ENCODE measurements at places on chromosomes 4 and X.

- no peak for DNase-seq
These were observed 12.8 kb upstream of the BOD1L1 start for GRCh38 chr4:13640149-13640940.

GRCh38 chr4:85826060-85826678 is 351.2 kb downstream of the ARHGAP24 start:
- no peak for DNase-seq

DNA sequence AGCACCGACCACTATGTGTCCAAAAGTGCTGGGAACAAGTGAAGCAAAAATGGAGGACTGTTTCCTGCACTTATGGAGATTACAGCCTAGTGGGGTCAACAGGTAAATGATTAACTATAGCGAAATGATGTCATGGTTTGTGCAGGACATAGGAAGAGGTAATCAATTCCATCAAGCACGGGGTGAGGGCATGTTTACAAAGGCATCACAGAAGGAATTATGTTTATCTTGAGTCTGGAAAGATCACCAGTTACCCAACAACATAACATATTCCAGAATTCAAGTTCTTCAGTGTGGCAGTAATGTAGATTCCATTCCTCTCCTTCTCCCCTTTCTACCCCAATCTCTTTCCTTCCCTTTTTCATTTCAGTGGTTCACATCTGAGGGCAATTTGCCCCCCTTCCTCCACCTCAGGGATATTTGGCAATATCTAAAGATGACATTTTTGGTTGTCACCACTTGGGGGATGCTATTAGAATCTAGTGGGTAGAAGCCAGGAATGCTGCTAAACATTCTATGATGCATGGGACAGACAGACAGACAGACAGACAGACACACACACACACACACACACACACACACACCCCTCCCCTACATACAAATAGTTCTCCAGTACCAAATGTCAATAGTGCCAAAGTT is 24.1 kb downstream of the FAM47E start:
- no peak for DNase-seq

DNA sequence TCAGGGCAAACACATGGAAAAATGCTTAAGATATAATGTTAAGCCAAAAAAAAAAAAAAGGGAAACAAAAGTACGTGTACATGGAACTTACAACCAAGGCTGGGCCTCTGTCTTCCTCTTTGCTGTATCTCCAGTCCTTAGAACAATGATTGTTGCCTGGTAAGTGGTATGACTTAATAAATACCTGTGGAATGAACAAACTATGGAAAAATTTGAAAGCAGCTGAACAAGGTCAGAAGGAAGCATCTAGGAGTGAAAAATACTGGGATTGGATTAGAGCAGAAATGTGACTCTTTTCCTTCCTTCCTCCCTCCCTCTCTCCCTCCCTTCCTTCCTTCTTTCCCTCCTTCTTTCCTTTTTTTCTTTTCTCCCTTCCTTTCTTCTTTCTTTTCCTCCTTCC is 54.2 kb upstream of the SMIM10 start:
- peak; percentile 15 for DNase-seq

DNA sequence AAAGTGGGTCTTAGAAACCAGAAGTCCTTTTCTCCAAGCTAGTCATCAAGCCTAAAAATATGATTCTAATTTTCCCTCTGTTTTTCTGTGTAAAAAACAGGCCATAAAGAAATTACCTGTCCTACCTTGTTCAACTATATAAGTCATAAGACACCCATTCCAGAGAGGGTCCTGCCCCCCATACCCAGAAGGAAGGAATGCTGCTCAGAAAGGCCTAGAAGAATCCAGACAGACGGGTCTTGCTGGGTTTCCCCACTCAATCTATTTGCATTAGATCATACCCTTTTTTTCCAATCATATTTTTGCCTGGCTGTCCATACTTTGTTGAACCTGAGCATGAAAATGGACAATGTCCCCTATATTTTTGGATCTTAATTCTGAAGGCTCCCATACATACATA is 16.3 kb upstream of the XAGE2 start:
- DNase-seq, result no peak

DNA sequence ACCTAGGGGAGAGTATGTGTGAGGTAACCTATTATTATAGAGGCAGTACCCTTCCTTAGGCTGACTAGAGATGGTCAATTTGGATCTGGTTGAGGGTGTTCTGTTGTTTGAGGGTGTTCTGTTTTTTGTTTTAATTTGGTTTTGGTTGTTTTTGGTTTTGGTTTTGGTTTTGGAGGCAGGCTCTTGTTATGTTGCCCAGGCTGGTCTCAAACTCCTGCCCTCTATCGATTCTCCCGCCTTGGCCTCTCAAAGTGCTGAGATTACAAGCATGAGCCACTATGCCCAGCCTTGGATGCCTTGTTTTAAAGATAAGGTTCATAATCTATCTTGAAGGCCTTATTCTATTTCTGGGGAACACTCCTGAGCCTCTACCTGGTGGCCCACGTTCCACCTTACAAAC is 912 bp downstream of the CXorf65 start:
- DNase-seq, result no peak

DNA sequence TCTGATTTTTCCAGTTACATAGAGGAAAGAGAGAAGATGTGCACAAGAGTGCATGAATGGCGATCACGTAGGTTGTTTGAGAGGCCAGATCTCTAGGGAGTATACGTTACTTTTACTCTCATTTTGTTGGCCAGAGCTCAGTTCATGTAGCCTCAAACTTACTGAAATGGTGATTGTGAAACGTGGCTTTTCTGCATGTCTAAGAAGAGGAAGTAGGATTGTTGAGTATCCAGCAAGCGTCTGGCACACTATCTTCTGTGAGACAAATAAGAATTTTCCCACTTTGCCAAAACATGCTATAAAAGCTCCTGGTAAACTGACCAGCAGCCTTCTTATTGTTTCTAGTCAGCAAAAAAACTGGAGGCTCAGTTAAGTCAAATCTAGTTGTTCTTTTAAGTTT is 264.5 kb upstream of the EMCN start:
- DNase-seq, result no peak

GRCh38 chr4:79426989-79427388 is 19.0 kb upstream of the GK2 start:
- no peak for DNase-seq

DNA sequence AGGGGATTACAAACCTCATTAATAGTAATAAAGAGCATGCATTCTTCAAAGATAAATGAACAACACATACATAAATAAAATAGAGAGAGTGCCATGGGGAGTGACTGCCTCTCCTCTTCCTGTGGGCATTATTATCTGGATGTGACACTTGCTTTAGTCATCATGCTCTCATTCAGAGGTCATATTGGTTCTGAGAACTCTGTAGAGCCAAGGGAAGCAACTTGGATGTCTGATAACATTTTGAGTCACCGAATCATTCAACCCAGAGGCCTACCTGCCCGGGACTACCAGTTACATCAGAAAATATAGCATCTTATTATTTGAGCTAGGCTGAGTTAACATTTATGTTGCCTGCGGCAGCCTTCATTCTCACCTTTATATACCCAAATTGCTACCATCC is 489.5 kb downstream of the STIM2 start:
- no peak for DNase-seq

DNA sequence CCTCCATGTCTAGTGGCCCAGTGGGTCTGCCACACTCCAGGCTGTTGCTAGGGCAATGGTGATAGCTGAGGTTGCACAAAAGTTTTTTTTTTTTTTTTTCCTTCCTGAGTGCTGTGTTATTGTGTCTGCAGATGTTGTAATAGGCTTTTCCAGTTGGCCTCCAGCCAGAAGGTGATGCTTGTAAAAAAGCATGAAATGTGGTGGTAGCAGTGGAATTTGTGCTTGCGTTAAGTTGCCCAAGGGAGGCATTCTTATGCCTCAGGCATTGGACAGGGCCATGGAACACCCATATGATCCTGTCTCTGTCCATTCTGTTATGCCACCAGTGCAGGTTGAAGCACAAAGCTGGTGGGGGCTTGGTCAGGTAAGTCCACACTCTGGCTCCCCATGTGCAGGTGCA is 660.5 kb upstream of the SPANXN1 start:
- no peak for DNase-seq

DNA sequence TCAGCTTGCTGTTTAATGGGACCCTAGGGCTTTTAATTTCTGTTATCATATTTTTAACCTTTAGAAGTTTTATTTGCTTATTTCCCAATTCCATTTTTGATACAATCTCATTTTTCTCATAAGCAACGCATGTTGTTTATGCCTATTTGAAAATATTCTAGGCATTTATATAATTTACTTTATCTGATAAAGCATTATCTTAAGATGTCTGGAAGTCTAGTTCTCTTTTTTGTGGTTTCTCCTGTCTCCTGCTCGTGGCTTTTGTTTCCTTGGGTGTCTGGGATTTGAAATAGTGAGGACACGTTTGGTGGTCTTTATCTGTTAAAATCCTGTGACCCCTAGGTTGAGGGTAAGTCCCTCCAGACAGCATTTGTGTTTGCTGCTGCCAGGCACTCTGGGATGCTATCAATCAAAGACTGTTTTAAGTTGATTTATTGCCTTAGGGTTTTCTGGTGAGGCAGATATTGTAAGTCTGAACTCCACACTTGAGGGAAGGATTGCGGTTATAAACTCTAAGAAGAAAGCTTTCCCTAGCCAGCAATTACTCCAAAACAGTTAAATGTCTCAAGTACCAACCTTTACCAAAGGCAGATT is 208.0 kb downstream of the PRDM5 start:
- no peak for DNase-seq

GRCh38 chr4:137156807-137157206 is 375.5 kb downstream of the PCDH18 start:
- DNase-seq, result no peak

GRCh38 chrX:113726009-113726408 is 857.9 kb upstream of the HTR2C start:
- DNase-seq, result no peak

DNA sequence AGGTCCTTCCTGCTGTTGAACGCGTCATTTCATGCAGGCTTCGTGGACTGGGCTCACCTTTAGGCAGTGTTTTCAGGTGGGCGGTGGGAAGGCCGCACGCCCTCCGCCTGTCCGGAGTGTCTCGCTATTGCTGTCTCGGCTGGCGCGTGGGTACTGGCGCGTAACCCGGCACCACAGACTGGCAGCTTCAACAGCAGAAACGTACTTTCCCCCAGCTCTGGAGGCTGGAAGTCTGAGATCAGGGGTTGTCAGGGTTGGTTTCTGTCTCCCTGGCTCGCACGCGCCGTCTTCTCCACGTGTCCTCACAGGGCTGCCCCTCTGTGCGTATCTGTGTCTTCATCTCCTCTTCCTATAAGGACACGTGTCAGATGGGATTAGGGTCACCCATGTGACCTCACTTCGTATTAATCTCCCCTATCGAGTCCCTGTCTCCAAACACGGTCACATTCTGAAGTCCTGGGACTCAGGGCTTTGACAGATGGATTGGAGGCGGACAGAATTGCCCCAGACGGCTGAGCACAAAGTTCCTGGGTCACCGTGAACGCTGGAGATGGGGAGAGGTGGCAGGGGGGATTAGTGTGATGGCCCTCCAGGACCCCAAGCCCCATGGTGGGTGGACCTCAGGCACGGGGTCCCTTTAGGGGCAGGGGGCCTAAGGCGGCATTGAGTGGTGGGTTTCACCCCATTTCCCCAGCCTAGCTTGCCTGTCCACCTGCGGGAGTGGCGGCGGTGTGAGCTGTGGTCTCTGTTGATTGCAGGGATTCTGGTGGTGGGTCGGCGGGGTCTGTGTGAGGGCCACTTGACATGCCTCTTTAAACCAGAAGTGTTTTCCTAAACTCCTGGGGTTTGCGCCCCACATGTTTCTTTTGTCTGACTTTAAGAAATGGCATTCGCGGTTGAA is 83.4 kb upstream of the LRPAP1 start:
- no peak for DNase-seq

DNA sequence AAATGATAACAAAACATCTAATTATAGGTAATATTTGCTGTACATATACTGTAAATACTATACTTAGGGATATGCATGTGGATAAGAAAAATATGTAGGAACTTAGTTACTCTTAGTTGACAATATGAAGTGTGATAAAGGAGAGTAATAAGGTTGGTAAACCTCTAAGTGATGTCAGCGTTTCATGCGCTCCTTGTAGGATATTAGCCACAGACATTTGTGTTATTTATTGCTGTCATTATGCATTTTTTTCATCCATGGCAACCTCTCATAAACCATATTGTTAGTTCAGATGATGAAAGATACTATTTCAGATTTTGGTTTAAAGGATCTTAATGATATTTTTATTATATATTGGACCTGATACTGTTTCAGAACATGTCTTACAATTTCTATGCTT is 298.1 kb upstream of the PITX2 start:
- DNase-seq, result no peak

DNA sequence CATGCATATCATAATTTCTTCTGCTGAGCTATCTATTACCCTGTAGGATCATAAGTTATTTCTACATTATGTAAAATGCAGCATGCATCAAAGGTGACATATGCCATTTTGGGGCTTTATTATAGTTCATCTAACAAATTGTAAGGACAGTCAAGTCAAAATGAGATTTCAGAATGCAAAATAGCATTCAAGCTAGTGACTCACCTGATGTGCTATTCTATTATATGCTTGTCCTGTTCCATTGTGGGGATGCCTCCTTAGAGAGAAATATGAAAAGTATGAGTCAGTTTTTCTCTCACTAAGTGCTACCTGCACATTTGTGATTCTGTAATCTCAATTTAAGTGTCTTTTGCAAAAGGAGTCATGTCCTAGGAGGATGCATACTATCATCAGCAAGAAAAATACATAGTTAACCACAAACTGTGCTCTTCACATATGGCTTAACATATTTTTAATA is 647.0 kb upstream of the PCDH10 start:
- no peak for DNase-seq

- DNase-seq, result no peak
These were observed 28.3 kb upstream of the CFAP299 start for GRCh38 chr4:80307183-80307735.

DNA sequence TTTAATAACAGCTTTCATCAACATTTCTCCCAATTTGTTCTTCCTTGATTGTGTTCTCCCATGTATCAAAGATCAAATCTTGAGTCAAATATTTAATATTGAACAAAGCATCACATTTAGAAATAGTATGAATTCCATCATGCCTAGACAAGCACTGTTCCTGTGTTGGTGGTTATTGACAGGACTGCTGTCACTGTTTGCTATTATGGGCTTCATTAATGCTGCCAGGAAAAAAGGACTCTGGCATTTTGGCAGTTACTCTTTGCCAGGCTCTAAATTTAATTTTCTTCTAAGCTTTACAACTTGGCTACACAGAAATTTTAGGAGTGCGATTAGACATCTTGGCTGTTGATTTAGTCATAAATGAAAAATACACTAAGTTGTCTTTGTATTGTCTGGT is 295.9 kb upstream of the NRK start:
- no peak for DNase-seq

- DNase-seq, result no peak
These were observed 11.5 kb downstream of the XIAP start for GRCh38 chrX:123871309-123871708.

GRCh38 chrX:150313514-150313913 is 49.6 kb upstream of the MAMLD1 start:
- DNase-seq, result no peak

GRCh38 chr4:61517144-61517543 is 317.0 kb downstream of the ADGRL3 start:
- DNase-seq, result no peak

DNA sequence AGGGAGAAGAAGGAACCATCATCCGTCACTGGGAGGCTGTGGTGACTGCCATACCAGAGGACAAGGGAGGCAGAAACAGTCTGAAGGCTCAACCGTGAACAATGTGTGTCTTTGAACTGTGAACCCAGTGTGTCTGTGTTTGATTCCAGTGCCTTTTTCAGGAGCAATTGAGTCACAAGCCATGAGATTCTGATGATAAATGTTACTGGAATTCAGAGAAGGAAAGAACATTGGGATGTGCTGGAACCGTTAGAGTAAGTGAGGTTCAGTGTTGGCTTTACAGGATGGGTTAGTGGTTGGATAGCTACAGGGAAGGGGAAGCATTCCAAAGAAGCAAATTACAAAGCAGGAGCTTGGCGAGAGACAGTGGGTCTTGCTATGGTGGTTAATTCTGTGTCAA is 464.4 kb downstream of the TRIML1 start:
- DNase-seq, result no peak

All from muscle of arm (tissue), 14 donors.